ENCODE measurements at places on chromosomes 16 and 17. TPM values are rescaled to one million over a fixed set of nuclear protein-coding genes. Genes with fewer than 3 reads are reported as not detected.

- DNase-seq = no peak
Measured at GRCh38 chr17:41392278-41392677, 5.1 kb downstream of the KRT31 start.

DNA sequence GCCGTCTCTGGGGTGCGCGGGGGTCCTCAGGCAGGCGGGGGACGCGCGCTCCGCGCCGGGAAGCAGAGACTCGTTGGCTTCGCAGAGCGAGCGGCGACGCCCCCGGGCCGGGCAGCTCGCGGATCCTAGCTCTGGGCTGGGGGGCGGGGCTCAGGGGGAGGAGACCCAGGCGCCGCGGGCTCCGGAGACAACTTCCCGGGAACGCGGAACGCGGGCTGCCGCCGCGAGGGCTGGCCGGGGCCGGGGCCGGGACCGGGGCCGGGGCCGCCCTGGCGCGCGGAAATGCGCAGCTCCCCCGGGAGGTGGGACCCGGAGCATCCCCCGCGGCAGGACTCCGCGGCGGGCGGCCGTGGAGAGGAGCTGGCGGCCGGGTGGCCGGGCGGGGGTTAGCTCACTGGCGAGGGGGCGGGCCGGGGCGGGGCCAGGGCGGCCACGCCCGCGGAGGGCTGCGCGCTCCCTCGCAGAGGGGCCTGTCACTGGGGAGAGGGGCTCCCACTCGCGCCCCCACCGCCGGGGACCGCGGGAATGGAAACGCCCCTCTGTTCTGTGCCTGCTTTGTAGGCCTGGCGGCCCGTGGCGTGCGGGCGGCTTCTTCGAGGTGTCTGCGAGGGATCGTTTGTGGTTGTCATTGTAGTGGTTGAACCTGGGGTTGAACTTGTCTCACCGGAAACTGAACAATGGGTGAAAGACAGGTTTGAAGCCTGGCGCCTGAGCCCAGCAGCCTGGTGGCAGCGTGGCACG is at the start of gene GAS7:
Gene GAS7, minus strand, starts transcription at position 98 of the 741 bp plus-strand sequence.
- DNase-seq = peak; percentile 76

DNA sequence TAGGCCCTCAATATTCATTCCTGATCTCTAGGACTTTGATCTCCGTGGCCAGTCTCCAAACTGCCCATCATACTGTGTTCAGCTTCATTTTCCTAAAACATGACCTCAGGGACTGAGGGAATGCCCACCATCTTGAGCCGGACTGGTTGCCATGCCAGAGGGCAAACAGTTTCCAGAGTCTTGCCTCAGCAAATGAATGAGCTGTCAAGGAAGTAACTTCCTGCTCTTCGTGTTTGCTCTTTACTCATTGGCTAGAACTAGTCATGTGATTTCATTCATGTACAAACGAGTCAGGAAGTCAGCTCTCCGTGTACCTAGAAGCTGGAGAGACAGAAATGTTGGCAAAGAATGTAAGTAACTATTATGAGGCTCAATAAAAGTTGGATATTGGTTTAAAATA is 50.2 kb downstream of the ANKFN1 start:
- no peak for DNase-seq

- no peak for DNase-seq
Measured at GRCh38 chr17:17549732-17550366, 41.7 kb downstream of the PEMT start.

DNA sequence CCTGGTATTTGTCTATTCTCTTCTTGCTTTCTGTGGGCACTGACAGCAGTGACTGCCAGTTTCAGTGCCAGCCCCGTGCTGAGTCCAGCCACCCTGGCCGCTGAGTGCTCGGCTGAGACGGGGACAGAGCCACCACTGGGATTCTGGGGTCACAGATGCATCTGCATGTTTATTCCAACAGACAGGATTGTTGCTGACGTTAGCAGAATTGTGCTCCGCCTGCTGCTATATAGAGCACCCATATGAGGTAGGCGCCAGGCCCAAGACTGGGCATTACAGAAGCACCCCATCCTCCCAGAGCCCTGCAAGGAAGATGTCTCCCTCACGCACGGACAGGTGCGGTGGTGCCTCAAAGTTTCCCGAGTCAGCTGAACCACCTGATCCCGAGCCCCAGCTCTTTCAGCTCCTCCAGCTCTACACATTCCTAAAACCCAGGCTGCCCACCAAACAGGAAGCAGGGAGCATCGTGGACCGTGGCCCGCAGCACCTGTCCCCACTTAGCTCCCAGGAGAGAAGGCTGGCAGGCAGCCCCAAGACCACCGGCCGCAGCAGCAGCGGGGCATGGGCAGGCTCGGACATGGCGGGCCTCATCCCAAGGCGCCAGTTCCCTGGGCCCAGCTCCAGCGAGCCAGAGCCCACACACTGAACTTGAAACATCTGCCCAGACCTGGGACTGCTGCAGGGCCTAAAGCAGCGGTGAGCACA is 44.9 kb upstream of the RASD1 start:
- DNase-seq = no peak

The EIF3C gene
- 545 TPM for polyA plus RNA-seq

DNA sequence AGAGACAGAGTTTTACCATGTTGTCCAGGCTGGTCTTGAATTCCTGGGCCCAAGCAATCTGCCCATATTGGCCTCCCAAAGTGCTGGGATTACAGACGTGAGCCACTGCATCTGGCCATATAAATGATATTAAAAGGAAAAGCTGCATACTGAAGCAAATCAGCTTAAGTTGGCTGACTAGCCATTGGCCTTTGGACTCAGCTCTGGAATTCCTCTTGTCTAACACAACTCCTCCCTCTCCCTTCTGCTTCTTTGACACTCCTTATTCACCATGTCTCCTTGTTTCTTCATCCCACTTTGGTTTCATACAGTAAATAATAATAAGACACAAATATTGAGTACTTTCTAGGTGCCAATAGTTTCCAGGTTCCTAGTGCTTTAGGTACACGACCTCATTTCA is 7.5 kb downstream of the KRT12 start:
- peak; percentile 1 for DNase-seq

The FBXW10B gene
- polyA plus RNA-seq = 2.1 TPM

All from renal pelvis (tissue), 12 donors.